HS-5 (cell line): ENCODE measurements at places on chromosomes 6 and 20.

GRCh38 chr6:52271852-52272460, 12.6 kb downstream of the MCM3 start:
- no peak for DNase-seq

GRCh38 chr6:53792016-53792415, 2.8 kb upstream of the LRRC1 start:
- DNase-seq: no peak

DNA sequence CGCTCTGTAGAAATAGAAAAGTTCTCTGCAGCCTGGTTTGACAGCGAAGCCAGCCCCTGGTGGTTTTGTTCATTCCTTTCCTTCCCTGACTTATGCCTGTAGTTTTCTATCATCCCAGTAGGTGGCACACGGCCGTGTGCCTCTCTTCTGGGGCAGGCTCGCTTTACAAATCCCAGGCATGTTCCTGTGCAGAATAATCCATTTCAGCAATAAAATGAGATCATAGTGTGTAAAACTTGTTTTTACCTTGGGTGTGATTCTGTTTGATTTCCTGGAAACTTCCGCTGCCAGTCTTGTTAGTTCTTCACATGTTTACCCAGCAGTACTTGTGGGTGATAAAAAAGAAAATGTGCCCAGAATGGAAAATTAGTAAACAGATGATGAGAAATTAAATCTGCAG, 7.4 kb upstream of the INSM1 start:
- DNase-seq: peak; percentile 28

GRCh38 chr6:170166511-170167122, 124.3 kb downstream of the DLL1 start:
- DNase-seq: no peak

DNA sequence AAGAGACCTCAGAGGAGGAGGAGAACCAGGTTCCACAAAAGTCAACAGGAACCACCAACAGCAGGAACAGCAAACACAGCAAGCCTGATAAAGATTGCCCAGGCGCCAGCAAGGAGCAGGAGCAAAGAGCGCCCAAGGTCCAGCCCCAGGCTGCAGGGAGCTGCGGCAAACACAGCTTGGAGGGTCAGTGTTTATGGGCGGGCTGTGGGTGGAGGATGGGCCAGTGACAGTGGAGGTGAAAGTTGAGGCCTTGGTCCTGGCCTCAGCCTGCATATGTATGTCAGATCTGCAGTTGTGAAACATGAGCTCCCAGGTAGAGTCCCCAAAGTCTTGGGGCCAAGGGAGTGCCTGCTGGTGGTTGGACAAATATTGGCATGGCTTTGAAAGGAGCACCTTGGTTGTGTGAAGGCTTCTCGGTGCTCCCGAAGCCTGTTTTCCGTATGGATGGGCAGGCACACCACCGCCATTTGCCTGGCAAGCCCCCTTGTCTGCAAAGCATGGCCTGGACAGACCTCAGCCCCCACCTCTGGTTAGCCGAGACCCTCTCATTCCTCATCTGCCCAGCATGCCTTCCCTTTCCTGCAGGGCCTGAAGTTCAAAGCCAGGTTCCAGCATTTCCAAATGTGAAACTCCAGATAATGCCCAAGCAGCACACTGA, 2.0 kb upstream of the CAPN11 start:
- DNase-seq: no peak

- no peak for DNase-seq
These were observed 8.1 kb downstream of the RANBP9 start for GRCh38 chr6:13703496-13703895.

GRCh38 chr6:7505189-7505699, 36.2 kb upstream of the DSP start:
- DNase-seq: peak; percentile 70

DNA sequence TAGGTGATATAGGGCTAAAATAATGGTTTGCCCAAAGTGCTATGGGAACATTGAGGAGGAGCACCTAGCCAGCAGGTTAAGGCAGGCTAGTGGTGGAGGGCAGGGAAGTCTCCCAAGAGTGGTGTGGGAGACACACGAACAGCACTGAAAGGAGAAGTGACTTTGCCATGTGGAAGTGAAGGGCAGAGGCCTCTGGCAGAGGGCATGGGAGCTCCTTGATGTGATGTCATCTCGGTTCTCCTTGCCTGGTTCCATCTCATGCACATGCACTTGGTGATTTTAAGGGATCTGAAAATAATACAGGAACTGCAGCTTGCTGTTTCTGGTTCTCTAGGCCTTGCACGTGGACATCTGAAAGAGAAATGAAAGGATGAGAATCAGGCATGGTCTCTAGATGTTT, 4.7 kb upstream of the MAP3K4 start:
- DNase-seq: no peak

DNA sequence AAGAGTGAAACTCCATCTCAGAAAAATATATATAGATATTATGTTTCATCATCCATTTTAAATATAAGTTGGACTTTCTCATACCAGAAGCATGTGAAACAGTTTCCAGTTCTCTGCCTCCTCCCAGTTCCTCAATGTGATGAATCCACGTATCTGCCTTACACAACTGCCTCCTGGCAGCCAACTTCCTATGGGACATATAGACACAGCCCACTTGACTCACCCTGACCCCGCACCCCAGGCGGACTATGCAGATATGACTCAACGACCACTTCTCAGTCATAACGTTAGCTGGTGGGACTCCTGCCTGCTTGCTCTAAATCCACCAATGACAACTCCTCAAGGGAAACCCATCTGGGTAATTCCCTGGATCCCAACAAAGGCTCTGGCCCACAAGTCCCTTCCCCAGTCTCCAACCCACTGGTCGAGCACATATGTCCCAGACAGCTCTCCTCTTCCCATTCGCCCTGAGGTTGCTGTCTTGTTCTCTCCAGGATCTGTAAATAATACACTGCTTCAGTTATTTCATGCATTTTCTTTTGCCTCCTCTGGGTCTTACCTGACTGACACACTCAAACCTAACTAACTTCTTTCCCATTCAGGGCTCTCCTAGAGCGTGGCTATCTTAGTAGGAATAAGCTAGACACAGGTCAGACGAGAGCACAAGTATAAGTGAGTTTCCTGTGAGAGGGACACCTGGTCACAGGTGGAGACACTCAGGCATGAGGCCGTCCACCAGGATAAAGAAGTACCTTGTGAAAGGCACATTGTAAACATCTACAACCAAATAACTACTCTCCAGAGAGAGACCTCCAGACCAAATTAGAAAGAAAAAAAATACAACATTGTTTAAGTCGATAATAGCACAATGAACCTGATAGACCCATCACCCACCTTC, 548.5 kb downstream of the CD83 start:
- peak; percentile 97 for DNase-seq

GRCh38 chr6:110055387-110055735, 77.2 kb downstream of the GPR6 start:
- no peak for DNase-seq
